ENCODE measurements at places on chromosomes 12 and 14. TPM values are rescaled to one million over a fixed set of nuclear protein-coding genes. Genes with fewer than 3 reads are reported as not detected.

Gene SMIM41
- 0.07 TPM for total RNA-seq

Gene FOXG1
- 1.6 TPM for total RNA-seq

Gene AMIGO2
- 10.8 TPM for total RNA-seq

Gene DNM1L
- total RNA-seq, result 88.4 TPM

Gene TAS2R42
- not detected for total RNA-seq

Gene GPR84
- 0.07 TPM for total RNA-seq

Gene FGD4
- total RNA-seq, result 28.5 TPM

Gene KRT71
- not detected for total RNA-seq

Gene PPP1R1A
- total RNA-seq, result not detected

Gene ETFRF1
- 16.5 TPM for total RNA-seq

Gene CISTR
- not detected for total RNA-seq

Gene ZFYVE1
- total RNA-seq, result 16.4 TPM

Gene GLT8D2
- total RNA-seq, result 41.9 TPM

Gene IL22
- not detected for total RNA-seq

Gene KRT6B
- 0.33 TPM for total RNA-seq

Gene LMNTD1
- total RNA-seq, result 0.63 TPM

Gene ADAMTS20
- total RNA-seq, result not detected

Gene KITLG
- 68.7 TPM for total RNA-seq

Gene SLC15A4
- total RNA-seq, result 63.6 TPM

Gene SSPN
- total RNA-seq, result 30.8 TPM

Gene ABCD4
- 34.4 TPM for total RNA-seq

Gene FOXN3
- total RNA-seq, result 27.5 TPM

Gene OTOGL
- 0.07 TPM for total RNA-seq

Gene TSPAN9
- total RNA-seq, result 63.0 TPM

Gene DENND5B
- 10.9 TPM for total RNA-seq

Gene VRTN
- total RNA-seq, result not detected

Gene TOGARAM1
- 23.7 TPM for total RNA-seq

Gene FGF6
- not detected for total RNA-seq

Gene MIP
- 0.13 TPM for total RNA-seq

Gene RAPGEF3
- total RNA-seq, result 3.9 TPM

Gene ZFP36L1
- total RNA-seq, result 54.8 TPM

Gene LRRIQ1
- 0.17 TPM for total RNA-seq

Gene SDSL
- total RNA-seq, result 4.9 TPM

Gene PLEK2
- 3.6 TPM for total RNA-seq

Gene PLEKHG7
- total RNA-seq, result not detected

Gene MNAT1
- total RNA-seq, result 47.3 TPM

Gene FGF23
- total RNA-seq, result not detected

Gene KRT74
- not detected for total RNA-seq

Gene ADGRD1
- 3.1 TPM for total RNA-seq

Gene STON2
- 0.85 TPM for total RNA-seq

Gene EEF1AKMT3
- total RNA-seq, result 10.7 TPM

Gene ZNF385A
- total RNA-seq, result 1.8 TPM

Gene BDKRB1
- 1.3 TPM for total RNA-seq

Gene KICS2
- total RNA-seq, result 6.9 TPM

Gene PTPN6
- 0.30 TPM for total RNA-seq

Gene CLEC4E
- total RNA-seq, result not detected

Gene TMEM106C
- 81.9 TPM for total RNA-seq

Gene SOCS2
- total RNA-seq, result 46.5 TPM

Gene KHNYN
- 66.7 TPM for total RNA-seq

Gene AMHR2
- total RNA-seq, result not detected
